ENCODE measurements at places on chromosomes 7 and 10.

GRCh38 chr10:36280321-36280741, 638.2 kb upstream of the FZD8 start:
- peak; percentile 43 for DNase-seq

GRCh38 chr10:112335111-112335867, 38.6 kb upstream of the ACSL5 start:
- peak; percentile 3 for DNase-seq

DNA sequence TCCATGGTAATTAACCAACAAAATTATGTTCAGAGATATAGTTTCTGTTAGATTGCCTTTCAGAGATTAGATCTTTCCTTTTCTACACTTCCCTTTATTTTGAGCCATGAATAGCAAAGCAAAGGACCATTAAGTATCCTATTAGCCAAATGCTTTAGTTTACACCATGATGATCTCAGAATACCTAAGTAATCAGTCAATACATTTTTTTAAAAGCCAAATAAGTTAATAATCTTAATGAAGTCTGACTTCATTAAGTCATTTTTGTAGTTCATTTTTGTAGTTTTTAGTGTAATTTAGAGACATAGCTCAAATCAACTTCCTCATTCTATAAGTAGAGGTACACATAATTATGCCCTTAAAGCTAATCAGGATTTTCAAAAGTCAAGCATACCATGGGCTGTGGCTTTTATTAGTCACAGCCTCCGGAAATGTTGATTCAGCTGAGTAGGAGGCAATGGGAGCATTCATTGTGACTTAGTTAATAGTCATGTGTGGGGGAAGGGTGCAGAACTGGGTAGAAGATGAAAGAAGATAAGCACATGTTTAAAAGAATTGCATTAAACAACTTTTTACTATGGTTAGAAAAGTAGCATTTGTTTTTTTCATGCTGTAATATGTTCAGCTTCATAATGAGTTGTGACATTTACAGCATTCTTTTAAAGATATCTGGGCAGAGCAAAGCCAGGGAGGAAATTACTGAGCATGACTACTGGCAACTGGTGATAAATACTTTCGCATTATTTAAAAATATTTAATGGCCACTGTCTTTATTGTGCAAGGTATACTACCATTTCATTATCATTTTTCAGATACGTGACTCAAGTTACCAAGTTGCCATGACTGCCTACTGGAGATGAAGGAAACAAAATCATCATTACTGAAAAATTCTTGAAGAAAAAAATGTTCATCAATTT, 57.3 kb upstream of the CCDC71L start:
- peak; percentile 99 for DNase-seq

DNA sequence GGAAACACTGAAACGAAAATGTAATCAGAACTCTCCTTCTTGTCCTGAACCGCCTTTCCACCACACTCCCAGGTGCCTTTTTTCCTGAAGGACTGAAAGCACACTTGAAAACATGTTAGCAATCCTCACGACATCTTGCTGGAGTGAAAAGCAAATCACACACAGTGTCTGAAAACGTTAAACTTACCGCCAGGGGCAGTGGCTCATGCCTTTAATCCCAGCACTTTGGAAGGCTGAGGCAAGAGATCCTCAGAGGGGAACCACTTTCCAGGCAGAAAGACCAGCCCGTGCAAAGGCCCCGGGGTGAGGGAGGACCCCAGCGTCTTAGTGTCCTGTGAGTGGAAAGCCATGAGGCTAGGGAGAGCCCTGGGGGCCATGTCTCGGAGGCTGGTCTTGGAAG, 210.4 kb downstream of the PRPF18 start:
- DNase-seq = no peak

GRCh38 chr10:11073410-11073809, 55.7 kb downstream of the CELF2 start:
- DNase-seq = no peak

GRCh38 chr7:46522354-46522906, 601.4 kb upstream of the IGFBP3 start:
- no peak for DNase-seq

- no peak for DNase-seq
Measured at GRCh38 chr10:47370878-47371277, 13.2 kb downstream of the ZNF488 start.

Data from fibroblast of lung (primary cell).